MG63 (cell line): ENCODE measurements at places on chromosomes 4 and X. TPM values are rescaled to one million over a fixed set of nuclear protein-coding genes. Genes with fewer than 3 reads are reported as not detected.

TRPC3 gene
- total RNA-seq: not detected in 2 replicates

BDH2 gene
- 3.3 and 4.0 TPM in 2 replicates for total RNA-seq

GRIA2 gene
- not detected in 2 replicates for total RNA-seq

NPY2R gene
- total RNA-seq: not detected in 2 replicates

ADGRL3 gene
- not detected in 2 replicates for total RNA-seq

- no peak for DNase-seq
Measured at GRCh38 chr4:14787894-14788293, 214.4 kb upstream of the CPEB2 start.

DNA sequence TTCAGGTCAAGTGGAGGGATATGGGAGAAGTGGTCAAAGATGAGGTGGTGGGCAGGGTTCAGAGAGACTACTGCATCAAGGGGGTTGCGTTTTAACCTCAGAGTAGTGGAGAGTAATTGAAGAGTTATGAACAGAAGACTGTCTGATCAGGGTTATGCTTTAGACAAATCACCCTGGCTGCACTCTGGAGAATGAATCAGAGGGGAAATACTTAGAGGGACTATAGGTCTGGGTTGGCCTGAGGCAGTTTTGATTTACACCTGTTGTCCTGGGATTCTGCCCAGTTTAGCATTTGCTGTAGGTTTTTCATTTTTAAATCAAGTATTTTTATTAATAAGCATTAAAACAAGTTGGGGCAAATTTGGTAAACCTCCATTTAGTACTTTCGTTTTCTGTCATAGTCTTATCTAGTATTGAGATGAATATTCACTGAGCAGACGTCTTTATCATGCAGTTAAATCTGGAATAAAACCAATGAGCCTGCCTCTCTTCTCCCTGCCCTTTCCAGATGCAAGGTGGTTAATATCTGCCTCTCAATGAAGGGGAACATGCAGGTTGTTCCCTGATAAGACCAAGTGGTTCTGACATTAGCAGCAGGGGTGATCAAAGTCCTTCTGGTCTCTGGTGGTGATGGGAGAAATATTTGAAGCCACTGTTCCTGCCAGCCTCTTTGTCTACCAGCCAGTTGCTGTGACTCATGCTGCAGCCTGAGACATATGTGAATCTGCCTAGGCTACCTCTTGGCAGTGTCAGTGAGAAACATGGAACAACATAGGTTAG lies 116.0 kb upstream of the RPS6KA3 start:
- peak; percentile 58 for DNase-seq

DNA sequence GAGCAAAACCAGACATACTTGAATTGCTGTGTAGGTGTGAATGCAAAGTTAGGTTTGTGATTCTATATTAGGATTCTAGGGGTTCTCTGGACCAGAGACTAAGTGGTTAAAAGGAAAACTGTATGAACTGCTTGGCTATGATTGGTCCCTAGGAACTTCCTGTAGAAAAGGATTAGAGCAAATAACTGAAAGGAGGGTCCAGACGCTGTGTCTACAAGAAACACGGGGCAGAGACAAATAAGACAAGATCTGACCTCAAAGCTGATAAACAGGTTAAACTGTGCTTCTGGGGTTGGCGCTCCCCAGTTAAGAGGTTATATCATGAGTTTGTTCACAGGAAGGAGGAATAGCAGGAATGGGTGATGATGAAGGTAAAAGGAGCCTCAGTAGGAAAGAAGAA lies 183.6 kb downstream of the MGST2 start:
- no peak for DNase-seq

- DNase-seq: no peak
Measured at GRCh38 chrX:6909396-6909795, 238.1 kb upstream of the STS start.

DNA sequence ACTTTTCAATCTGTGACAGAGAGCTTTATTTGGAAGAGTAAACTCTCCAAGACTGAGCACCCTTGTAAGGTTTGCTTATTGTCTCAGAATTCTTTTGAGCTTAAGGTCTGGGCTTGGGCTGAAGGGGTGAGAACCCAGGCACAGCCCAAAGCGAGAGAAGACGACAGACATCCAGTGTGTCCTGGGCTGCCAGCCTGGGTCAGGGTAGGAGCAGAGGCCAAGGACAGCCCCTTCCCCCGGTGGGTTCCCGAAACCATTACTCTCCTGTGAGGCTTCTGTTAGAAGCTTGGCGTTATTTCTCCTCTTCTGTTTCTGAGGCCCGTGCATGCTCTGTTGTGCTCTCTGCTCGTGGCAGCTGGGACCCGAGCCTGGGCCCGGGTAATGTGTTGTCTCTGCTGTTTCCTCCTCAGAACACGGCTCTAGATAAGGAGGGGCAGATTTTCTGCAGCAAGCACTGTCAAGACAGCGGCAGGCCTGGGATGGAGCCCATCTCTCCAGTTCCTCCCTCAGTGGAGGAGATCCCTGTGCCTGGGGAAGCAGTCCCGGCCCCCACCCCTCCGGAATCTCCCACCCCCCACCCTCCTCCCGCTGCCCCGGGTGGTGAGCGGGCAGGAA lies 177.5 kb downstream of the DCLK2 start:
- no peak for DNase-seq

DNA sequence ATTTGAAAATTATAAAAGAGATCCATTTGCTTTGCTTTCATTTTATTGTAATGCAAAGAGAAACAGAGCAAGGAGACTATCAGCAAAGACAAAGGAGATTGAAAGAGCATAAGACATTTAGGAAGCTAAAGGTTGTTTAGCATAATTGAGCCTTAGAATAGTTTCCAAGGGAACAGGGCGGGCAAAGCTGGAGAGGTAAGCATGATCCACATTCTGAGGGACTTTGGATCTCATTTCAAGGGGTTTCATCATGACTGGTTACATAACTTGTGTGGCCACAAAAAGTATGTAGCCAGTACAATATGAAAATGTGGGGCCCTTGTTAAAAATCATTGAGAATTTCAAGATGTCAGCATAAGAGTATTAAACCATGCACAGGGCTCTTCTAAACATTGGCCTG lies 406.5 kb downstream of the RPA4 start:
- no peak for DNase-seq
